ENCODE measurements at places on chromosomes 16 and 17. TPM values are rescaled to one million over a fixed set of nuclear protein-coding genes. Genes with fewer than 3 reads are reported as not detected.

BAHCC1 gene
- 2.6 TPM for total RNA-seq

TBC1D28 gene
- not detected for total RNA-seq

IL32 gene
- 26.2 TPM for total RNA-seq

OTOP3 gene
- not detected for total RNA-seq

GRCh38 chr16:82801361-82801760 is 174.6 kb downstream of the CDH13 start:
- DNase-seq: no peak

GRCh38 chr17:75110234-75110937 is 617 bp downstream of the ARMC7 start:
- DNase-seq: peak; percentile 45

- DNase-seq: no peak
Measured at GRCh38 chr17:28030386-28030785, 12.1 kb upstream of the NLK start.

DNA sequence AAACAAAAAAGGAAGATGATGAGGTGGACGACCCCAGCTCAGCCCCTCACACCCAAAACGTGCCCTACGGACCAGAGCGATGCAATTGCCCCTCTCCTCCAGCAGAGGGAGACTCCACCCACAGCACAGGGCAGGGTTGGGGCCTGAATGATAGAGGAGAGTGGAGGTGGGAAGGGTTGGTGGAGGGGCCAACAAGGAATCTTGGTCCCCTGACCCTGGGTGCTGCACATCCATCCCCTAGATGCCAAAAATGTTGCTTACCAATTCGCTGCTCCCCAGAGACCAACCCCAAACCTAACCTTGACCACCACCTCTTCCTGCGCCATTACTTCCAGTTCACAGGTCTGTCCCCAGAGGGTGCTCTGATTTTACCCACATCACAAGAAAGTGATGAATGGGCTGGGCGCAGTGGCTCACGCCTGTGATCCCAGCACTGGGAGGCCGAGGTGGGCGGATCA is 12.9 kb downstream of the P2RX5 start:
- peak; percentile 25 for DNase-seq

- DNase-seq: no peak
Measured at GRCh38 chr17:28339431-28339830, 3.9 kb downstream of the TNFAIP1 start.

GRCh38 chr17:79046197-79046915 is 22.4 kb downstream of the C1QTNF1 start:
- DNase-seq: no peak

GRCh38 chr16:50880926-50881325 is 139.0 kb downstream of the CYLD start:
- no peak for DNase-seq

Data from lung microvascular endothelial cell (primary cell).